ENCODE measurements at places on chromosomes 13 and 19.

DNA sequence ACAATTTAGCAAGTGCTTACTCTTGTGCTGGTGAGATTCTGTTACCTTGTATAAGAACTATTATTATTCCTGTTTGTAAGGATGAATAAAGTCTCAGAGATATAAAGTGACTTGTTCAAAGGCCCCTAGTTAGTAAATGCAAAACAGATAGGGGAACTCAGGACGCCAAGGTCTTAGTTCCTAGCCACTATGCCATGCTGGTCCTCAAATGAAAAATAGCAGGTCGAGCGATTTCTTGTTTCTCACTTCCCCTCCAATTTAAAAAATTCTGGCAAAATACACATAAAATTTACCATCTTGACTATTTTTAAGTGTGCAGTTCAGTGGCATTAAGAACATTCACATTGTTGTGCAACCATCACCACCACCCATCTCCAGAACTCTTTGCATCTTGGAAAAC, 1.1 kb downstream of the TECR start:
- no peak for DNase-seq

GRCh38 chr13:50386541-50387050, 371.4 kb downstream of the KCNRG start:
- DNase-seq, result no peak

GRCh38 chr19:38076337-38076736, 147.7 kb downstream of the DPF1 start:
- DNase-seq, result no peak

DNA sequence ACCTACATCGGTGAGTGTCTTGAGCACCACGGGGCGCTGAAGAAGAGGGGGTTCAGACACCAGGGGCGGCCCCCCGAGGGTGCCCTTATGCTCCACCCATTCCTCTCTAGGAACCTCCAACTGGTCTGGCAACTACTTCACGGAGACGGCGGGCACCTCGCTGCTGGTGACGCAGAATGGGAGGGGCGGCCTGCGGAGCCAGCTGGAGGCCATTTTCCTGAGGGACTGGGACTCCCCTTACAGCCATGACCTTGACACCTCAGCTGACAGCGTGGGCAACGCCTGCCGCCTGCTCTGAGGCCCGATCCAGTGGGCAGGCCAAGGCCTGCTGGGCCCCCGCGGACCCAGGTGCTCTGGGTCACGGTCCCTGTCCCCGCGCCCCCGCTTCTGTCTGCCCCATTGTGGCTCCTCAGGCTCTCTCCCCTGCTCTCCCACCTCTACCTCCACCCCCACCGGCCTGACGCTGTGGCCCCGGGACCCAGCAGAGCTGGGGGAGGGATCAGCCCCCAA, 12.1 kb downstream of the HIPK4 start:
- DNase-seq, result no peak

DNA sequence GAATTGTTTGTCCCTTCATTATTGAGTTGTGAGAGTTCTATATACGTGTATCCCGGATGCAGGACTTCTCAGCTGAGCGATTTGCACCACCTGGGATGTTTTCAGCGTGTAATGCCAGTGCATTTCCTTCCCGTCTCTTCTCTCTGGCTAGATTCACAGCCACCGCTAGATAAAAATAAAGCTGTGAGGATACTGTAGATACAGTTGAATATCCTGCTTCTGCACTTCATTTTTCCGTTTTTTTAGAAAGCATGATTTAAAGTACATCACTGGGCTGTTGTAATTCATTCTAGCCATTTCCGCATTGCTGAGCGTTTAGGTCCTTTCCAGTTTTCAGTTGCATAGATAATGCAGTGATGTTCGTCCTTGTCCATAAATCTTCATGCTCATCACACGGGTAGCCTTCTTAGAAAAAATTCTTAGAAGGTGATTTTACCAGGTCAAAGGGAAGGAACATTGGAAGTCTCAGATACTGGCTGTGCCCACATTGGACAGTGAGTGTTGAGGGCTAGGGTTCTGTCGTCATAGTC, 14.7 kb downstream of the PPP1R37 start:
- no peak for DNase-seq

GRCh38 chr13:50932091-50932490, 22.5 kb downstream of the RNASEH2B start:
- no peak for DNase-seq

- DNase-seq, result no peak
Measured at GRCh38 chr19:19782783-19783182, 38.8 kb downstream of the ZNF506 start.

DNA sequence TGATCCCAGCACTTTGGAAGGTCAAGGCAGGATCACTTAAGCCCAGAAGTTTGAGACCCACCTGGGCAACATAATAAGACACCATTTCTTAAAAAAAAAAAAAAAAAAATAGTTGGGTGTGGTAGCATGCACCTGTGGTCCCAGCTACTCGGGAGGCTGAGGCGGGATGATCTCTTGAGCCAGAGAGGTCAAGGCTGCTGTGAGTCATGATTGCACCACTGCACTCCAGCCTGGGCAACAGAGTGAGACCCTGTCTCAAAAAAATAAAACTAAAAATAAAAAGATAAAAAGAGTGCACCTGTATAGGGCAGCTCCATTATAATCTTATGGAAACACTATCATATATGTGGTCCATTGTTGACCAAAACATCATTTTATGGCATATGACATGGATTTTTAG, 25.5 kb upstream of the STARD13 start:
- DNase-seq, result no peak

GRCh38 chr19:27993619-27994570, 1219.1 kb downstream of the UQCRFS1 start:
- no peak for DNase-seq

- DNase-seq, result no peak
Measured at GRCh38 chr19:45501730-45502014, 3.4 kb downstream of the PPM1N start.

DNA sequence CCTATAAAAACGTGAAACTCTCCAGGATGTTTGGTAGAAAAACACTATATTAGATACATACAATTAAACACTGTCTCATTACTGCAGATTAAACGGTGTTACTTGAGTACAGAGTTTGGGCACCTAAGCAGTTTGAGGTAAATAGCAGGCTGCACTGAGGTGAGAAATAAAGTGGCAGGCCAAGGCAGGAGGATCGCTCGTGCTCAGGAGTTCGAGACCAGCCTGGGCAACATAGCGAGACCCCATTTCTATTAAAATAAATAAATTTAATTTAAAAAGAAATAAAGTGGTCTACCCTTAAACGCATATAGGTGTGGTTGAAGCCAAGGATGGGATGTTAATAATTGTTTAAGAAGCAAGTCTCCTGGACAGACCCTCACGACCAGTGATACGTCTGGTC, 1.2 kb downstream of the PSPC1 start:
- DNase-seq, result no peak

GRCh38 chr13:113378825-113379224, 14.9 kb upstream of the GRTP1 start:
- no peak for DNase-seq

DNA sequence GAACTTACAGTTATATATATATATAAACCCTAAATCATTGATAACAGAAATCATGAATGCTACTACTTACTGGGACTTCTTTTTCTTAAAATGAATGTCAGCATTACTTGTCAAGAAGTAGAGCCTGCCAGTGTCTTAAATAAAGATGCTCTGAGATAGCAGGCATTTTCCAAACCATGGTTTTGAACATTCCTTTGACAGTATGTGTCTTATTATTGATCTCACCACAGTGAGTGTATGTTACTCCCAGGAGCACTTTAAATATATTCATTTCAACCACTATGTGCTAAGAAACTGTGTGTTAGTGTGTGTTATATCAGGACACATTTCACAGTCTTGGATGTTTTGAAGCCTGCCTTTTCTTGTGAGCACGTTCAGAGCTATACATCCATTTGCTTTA, 28.2 kb downstream of the TNFRSF19 start:
- DNase-seq, result no peak

DNA sequence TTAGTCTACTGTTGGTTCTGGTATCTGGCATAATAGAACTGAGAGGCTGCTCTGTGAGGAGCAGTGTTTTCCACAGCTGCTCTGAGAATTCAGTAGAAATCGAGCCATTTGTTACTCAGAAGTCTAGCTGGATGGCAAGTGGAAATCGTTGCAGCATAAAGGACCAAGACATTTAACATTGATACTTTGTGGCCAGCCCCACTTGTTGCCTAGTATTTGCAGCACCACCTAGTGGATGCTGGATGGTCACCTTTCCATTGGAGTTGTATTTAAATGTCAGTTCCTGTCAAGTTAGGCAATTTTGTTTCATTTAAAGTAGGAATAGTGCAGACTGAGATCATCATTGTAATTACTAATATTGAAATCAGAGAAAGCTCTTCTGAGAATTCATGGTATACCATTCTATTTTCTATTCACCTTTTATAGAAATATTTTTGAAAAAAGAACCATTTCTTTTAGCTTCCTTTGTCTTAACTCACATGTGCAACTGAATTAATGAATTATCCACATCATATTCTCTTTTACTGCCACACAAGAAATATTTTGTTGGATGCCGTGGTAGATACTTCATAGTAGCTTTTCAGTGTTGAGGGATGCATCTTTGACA, 64.6 kb downstream of the PDS5B start:
- DNase-seq, result no peak

DNA sequence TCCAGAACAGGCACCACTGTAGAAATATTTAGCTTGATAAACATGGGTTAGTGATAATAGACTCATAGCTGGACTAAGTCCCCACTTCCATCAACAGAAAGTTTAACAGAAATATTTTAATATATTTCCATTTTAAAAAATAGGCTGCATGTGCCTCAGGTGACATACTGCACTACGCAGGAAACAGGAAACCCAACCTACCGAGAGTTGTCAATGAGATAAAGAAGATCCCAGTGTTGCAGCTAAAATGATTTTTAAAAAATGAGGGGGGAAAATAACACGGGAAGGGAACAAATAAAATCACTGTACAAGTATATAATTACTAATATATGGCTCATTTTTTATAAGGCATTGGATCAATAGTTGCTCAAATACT, 154.8 kb downstream of the TBC1D4 start:
- DNase-seq, result no peak

GRCh38 chr13:113853518-113854237, 10.2 kb downstream of the GAS6 start:
- DNase-seq, result no peak

DNA sequence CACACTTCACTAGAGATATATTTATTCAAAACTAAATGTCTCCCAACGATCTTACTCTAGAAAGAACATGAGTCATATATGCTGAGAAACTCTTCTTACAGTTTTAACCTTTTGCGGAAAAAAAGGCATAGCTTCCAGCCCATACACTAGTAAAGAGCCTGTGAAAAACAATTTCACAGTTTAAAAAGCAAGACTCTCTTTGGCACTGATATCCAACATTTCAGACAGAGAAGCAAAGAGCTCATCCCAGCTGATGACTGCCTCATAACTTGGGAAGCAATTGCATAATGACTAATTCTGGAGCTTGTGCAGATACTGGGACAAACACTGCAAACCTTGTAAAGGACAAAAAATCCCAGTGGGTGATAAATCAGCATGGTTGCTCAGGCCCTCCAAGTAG, 88.0 kb downstream of the ENOX1 start:
- no peak for DNase-seq

- DNase-seq, result no peak
Measured at GRCh38 chr13:74193391-74193790, 59.2 kb upstream of the KLF12 start.

DNA sequence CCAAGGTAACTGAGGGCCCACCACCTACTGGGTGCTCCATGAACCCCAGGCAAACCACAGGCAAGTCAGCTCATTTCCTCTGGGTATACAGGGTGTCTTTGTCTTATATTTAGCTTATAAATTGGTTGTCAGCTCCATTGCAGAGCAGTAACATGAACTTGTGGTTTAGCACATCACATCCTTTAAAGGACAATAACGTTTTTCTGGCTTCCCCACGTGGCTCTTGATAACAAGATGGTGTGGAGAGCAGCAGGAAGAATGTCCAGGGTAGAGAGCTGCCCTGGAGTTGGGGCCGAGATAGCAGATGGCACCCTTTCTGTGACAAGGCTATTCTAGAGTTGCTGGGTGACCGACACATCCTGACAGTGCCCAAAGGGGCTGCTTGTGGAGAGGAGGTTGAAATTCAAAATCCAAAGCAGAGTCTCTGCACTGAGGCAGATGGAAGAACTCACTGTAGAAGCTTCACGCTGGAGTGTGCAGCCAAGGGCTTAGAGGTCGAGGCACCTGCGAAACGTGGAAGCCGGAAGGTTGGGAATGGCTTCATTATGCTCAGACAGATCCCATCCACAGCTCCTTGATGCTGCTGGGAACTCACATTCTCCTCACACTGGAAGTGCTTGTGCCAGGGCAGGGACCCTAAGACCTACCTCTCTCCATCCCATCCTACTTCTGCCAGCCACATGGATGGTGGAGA, 133.0 kb upstream of the FRY start:
- DNase-seq, result no peak

DNA sequence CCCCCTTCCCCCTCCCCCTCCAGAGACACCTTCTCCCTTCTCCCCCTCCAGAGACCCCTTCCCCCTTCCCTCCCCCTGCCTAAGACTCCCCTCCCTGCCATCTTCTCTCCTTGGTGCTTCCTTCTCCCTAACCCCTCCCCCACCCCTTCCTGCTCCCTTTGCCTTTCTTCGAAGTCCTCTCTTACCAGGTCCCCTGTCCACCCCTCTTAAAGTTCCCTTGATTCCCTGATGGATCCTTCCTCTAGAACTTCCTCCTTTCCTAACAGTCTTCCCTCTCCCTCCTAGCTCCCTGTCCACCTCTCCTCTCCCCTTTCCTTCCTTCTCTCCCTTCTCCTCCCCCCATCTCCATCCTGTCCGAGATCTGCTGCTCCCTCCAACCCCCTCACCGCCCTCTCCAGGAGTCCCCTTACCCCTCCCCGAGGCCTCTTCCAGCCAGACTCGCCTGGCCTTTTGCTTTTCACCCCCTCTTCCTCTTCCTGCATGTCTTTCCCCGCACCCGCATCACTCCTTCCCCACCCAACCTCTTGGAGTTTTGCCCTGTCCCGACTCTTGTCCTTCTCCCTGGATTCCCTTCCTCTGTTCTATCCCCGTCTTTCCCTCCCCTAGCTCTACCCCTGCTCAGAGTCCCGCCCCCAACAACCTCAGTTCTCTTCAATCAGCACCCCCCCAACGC, 3.1 kb downstream of the TNFSF9 start:
- no peak for DNase-seq

- no peak for DNase-seq
Measured at GRCh38 chr13:50914848-50915247, 5.3 kb downstream of the RNASEH2B start.

DNA sequence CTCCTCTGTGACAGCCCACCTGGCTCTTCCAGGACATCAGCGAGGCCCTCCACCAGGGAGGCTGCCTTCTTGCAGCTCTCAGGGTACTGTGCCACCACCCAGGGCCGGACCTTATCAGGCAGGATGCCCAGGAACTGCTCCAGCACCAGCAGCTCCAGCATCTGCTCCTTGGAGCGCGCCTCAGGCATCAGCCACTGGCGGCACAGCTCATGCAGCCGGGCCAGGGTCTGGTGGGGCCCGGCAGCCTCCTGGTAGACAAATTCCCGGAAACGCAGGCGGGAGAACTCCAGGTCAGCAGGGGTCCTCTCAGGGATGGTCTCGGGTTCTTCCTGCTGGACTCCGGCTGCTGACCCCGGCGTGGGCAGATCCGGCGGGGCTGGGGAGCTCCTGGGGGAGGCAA, 8.2 kb downstream of the ZSCAN18 start:
- DNase-seq, result no peak

- no peak for DNase-seq
Measured at GRCh38 chr13:26015271-26016125, 36.3 kb downstream of the SHISA2 start.

Data from T1000 (cell line).